ENCODE measurements at places on chromosomes 5 and 9.

DNA sequence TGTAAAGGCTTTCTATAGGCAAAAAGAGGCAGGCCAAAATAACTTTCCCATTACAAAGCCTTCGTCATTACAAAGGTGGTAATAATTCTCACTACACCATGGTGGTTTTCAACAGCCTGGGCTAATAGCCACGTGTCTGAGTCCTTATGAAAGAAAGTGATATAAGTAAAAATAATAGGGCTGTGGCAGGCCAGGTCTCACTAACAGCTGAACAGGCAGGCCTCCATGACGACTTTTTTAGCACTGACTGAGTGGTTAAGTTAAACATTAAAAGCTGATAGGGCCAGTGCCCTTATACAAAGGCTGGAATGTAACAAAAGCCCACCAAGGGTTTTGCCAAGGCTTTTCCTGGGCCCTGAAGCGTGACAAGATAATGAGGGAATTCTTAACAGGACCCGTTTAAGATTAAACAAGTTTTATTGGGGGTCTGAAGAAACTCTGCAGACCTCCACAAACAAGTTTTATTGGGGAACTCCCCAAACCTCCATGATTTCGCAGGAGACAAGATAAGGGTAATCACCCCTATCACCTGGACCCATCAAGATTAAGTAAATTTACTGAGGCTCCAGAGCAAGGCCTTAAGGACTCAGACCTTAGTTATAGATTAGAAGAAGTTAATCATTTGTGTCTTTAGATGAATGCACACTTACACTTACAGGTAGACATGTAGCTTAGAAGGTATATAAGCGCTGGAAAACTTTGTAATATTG lies 412.9 kb downstream of the CHSY3 start:
- DNase-seq, result no peak

DNA sequence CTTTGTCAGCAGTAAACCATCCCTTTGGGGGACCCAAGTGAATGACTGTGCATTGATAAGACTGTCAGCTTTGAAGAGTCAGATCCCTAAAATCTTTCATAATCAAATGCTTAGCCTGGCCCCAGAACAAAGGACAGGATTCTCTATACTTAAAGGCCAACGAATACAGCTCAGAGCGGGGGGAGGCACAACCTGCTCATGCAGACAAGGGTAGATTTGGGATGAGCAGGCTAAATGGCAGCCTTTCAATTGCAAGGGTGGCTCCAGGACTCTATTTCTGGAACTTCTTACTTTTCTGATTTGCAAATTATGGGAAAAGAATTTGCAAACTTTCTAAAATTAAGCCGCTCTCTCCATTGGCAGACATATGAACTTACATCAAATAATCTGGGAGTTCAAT lies 66.4 kb downstream of the ELL2 start:
- DNase-seq, result no peak

GRCh38 chr5:111755345-111755941 lies 1.6 kb downstream of the NREP start:
- no peak for DNase-seq

- no peak for DNase-seq
These were observed 3.9 kb downstream of the GRK6 start for GRCh38 chr5:177430140-177430951.

GRCh38 chr9:112971415-112971814 lies 40.6 kb downstream of the ZNF883 start:
- no peak for DNase-seq
